Activated CD8-positive, alpha-beta memory T cell treated with anti-CD3 and anti-CD28 coated beads, Interleukin-2, amount 10 ng/mL, durations not matched to agents 7 days and 5 days (primary cell): ENCODE measurements at places on chromosomes 1 and 21. TPM values are rescaled to one million over a fixed set of nuclear protein-coding genes. Genes with fewer than 3 reads are reported as not detected.

The GBP7 gene
- 0.18 TPM for total RNA-seq

GRCh38 chr1:200081151-200081968 is 53.9 kb downstream of the NR5A2 start:
- no peak overlapping the region for H3K4me3 ChIP-seq
- H3K27ac ChIP-seq = no peak overlapping the region
- H3K4me1 ChIP-seq = no peaks in the 10 kb centered on the region
- DNase-seq = no peak

GRCh38 chr1:232302376-232303221 is 327.3 kb downstream of the SIPA1L2 start:
- no peak overlapping the region for H3K27ac ChIP-seq
- no peak overlapping the region for H3K4me3 ChIP-seq
- H3K4me1 ChIP-seq = no peaks in the 10 kb centered on the region
- H3K36me3 ChIP-seq = no peaks in the 10 kb centered on the region

The SLAMF6 gene
- total RNA-seq = 31.0 TPM

The NES gene
- total RNA-seq = not detected

The IFI44 gene
- 367 TPM for total RNA-seq

The HTR6 gene
- total RNA-seq = not detected

The PSMA5 gene
- total RNA-seq = 178 TPM

DNA sequence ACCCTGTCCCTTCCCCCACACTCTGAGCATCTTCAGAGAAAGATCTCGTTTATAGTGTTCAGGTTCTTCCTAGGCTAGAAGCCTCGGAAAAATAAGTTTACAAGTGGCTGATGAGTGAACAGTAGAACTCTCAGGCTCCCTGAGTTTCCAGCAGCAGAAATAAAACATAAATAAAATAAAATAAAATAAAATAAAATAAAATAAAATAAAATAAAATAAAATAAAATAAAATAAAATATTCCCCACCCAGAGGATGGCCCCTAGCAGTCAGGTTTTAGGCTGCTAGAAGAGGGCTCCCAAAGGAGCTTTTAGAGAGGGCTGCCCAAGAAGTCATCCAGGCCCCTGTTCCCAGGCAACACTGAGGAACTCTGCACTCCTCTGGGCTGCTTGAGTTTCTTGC is 55.1 kb downstream of the KCNC4 start:
- DNase-seq = no peak
- H3K4me3 ChIP-seq = no peak overlapping the region
- H3K4me1 ChIP-seq = no peaks in the 10 kb centered on the region
- H3K27me3 ChIP-seq = no peaks in the 10 kb centered on the region
- no peaks in the 10 kb centered on the region for H3K36me3 ChIP-seq

The OVAAL gene
- total RNA-seq = not detected

DNA sequence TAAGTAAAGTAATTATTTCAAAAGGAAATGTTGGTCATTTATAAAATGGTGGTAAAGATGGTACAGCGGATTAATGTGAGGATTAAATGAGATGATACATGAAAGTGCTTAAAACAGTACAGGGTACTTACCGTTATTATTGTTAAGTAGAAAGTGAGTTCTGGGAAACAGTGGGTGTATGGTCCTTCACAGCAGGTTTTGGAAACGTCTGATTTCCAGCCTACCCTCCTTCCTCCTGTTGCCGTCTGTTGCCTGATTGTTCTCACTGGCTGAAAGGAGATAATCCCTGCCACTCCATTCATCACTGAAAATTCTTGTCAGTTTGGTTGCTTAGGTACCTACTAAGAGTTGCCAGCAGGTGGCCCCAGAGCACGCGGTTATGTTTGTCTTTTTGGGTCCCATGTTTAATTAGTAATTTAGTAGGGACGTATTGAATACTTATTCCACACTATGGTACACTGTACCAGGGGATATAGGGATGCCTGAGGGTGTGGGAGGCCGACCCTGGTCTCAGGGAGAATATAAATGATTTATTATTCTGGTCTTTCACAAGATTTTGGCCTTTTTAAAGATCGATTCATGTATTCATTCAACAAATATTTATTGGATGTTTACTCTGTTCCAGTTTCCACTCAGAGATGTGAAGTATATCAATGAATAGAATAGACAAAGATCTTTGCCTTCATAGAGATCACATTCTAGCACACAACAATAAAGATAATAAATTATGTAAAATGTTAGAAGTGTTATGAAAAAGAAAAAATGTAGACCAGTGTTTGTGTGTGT is 30.8 kb upstream of the RPTN start:
- H3K4me3 ChIP-seq = peak overlapping the region; percentile 68
- H3K36me3 ChIP-seq = no peaks in the 10 kb centered on the region
- peaks cover 6% of the 10 kb centered on the region for H3K4me1 ChIP-seq
- H3K27ac ChIP-seq = no peak overlapping the region
- H3K27me3 ChIP-seq = peaks cover 14% of the 10 kb centered on the region
- DNase-seq = peak; percentile 81

The COA7 gene
- 16.1 TPM for total RNA-seq

The CXADR gene
- total RNA-seq = 0.16 TPM

GRCh38 chr1:225677350-225678124 is 24.6 kb upstream of the ENAH start:
- no peak overlapping the region for H3K4me3 ChIP-seq
- peaks cover 47% of the 10 kb centered on the region for H3K27me3 ChIP-seq
- DNase-seq = no peak
- no peaks in the 10 kb centered on the region for H3K36me3 ChIP-seq

The FCRLA gene
- total RNA-seq = not detected

The TSPEAR gene
- total RNA-seq = not detected

The MPZ gene
- 3.9 TPM for total RNA-seq

DNA sequence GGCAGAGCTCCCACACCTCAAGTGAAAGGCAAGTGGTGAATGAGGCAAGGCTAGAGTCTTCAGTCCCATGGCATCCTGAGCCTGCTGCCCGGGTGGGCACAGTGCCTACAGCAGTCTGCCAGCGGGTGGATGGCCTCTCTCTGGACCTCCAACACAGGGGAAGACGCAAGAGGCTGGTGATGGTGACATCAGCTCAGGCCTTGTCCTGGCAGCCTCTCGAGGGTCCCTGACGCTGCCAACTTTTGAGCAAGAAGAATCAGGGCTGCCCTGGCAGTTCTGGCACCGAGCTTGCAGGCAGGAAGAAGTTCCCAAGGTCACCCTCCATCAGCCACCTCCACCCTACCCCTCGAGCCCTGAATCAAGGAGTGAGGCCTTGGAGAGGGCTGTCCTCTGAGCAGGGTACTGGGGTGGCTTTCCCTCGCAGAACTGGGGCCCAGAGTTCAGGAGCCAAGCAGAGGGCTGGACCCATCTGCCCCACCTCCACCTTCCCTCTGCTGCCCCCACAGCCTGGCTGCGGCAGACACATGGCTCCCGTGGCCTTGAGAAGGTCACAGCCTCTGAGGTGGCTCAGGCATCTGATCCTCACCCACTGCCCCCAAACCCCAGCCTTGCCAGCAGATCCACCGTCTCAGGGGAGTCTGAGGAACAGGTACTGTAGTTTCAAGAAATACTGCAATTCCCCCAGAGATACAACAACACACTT is 5.8 kb downstream of the RAP1GAP start:
- H3K4me3 ChIP-seq = no peak overlapping the region
- DNase-seq = no peak
- H3K4me1 ChIP-seq = peaks cover 13% of the 10 kb centered on the region
- H3K36me3 ChIP-seq = no peaks in the 10 kb centered on the region
- peaks cover 40% of the 10 kb centered on the region for H3K27me3 ChIP-seq
- H3K27ac ChIP-seq = no peak overlapping the region

The CRYAA gene
- total RNA-seq = not detected

DNA sequence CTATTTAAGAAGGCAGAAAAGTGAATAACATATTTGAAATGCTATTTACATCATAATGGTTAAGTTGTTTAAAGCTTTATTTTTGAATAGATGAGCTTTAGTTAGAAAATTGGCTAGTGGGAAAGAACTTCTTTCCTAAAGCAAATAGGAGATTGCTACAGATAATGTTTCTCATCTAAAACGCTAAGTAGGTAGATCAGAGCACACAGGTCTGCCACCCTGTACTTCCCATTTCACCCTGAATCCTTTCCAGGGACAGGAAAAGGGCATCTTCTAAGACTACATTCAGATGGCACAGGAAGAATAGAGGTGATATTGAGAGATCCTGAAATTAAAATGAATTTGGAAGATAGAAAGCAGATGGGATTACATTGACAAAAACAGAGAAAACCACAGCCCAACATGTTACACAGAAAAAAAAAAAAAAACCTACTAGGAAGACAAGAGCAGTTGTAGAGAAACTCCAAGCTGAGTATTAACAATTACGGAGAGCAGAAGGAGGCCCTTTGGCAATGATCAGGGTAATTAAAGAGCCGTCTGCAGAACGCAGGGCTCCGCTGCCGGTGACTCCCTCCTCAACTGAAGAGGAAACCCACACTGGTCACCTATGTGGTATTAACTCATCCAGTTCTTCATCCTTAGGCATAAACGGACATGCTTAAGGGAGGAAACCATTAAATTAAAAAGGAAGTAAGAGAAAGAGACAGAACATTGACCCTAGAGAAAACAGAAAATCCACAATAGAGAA is 53.6 kb upstream of the MAP10 start:
- no peak for DNase-seq
- no peaks in the 10 kb centered on the region for H3K27me3 ChIP-seq
- no peak overlapping the region for H3K4me3 ChIP-seq
- no peak overlapping the region for H3K27ac ChIP-seq

- H3K27me3 ChIP-seq = peaks cover 10% of the 10 kb centered on the region
- H3K27ac ChIP-seq = no peak overlapping the region
- no peak overlapping the region for H3K4me3 ChIP-seq
- no peaks in the 10 kb centered on the region for H3K36me3 ChIP-seq
- H3K4me1 ChIP-seq = no peaks in the 10 kb centered on the region
These were observed 91.9 kb downstream of the PCBP3 start for GRCh38 chr21:45735259-45736000.

GRCh38 chr1:38605063-38605462 is 254.5 kb downstream of the RRAGC start:
- no peak overlapping the region for H3K4me3 ChIP-seq
- no peaks in the 10 kb centered on the region for H3K4me1 ChIP-seq
- H3K27ac ChIP-seq = no peak overlapping the region
- peaks cover 23% of the 10 kb centered on the region for H3K27me3 ChIP-seq

The KRTAP27-1 gene
- not detected for total RNA-seq

DNA sequence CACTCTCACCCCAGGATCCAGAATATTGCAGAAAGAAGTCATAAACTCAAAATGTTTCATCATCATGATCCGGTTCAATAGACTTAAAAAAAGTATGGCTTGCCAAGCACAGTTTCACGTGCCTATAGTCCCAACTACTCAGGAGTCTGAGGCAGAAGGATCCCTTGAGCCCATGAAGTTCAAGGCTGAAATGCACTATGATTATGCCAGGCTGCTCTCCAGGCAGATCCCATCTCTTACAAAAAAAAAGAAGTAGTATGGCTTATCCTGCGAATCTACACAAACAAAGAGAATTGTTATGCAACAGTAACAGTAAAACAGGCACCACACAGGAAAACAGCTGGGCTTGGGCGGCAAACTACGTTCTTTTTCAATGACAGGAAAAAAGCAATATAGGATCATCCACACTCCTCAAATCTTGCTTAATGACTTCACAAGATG is 76.2 kb downstream of the EIF4G3 start:
- no peaks in the 10 kb centered on the region for H3K27me3 ChIP-seq
- no peak overlapping the region for H3K4me3 ChIP-seq
- peaks cover 40% of the 10 kb centered on the region for H3K36me3 ChIP-seq
- peaks cover 6% of the 10 kb centered on the region for H3K4me1 ChIP-seq

The CACNA1S gene
- total RNA-seq = not detected

The OR2AK2 gene
- total RNA-seq = not detected

DNA sequence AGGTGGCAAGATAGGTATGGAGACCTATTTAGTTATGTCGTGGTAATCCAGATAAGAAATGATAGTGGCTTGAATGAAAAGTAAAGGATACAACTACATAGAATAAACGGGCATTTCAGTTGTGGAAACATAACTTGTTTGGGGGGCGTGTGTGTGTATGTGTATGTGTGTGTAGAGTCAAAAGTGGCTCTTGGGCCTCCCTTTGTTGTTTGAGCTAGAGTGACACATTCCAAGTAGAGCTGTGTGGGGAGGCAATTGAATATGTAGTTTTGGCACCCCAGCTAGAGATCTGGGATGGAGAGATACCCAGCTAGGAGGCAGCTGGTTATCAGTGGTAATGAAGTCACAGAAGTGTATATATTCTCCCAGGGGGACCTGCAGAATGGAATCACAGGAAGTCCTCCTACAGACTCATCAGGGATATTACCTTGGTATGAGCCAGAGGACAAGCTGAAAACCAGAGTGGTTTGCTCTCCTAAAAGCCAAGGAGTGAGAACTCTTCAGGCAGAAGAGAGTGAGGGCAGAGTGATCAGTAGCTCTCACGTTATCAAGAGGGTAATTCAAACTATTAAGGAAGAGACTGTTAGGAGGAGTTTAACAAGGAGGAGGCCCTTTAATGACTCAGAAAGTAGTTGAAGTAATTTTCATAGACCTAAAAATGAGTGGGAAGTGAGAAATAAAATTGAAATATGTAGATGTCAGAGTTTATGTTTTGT is 5.1 kb downstream of the CR1L start:
- no peaks in the 10 kb centered on the region for H3K36me3 ChIP-seq
- peaks cover 24% of the 10 kb centered on the region for H3K27me3 ChIP-seq
- no peak overlapping the region for H3K4me3 ChIP-seq
- no peak for DNase-seq

DNA sequence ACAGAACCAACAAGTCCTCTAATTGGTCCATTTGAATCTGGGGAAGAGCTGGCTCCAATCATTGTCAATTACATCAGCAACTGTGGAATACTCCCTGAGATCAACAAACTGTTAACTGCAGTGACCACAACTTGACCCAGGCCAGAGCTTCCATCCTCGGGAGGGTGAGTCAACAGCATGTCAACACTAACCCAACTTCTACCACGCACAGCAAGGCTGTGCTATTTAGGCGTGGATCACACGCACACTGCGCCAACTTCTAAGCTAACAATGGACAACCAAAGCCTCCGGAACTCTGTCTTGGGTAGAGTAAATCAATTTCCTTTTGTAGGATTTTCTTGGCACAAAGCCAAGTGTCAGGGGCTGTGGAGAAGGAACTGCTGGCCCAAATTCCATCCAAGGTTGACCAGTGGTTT is 30.4 kb downstream of the APP start:
- DNase-seq = no peak
- H3K36me3 ChIP-seq = no peaks in the 10 kb centered on the region
- H3K27ac ChIP-seq = no peak overlapping the region
- peaks cover 6% of the 10 kb centered on the region for H3K4me1 ChIP-seq
- no peak overlapping the region for H3K4me3 ChIP-seq

The RNU1-1 gene
- total RNA-seq = 922 TPM

The C4BPA gene
- total RNA-seq = not detected

DNA sequence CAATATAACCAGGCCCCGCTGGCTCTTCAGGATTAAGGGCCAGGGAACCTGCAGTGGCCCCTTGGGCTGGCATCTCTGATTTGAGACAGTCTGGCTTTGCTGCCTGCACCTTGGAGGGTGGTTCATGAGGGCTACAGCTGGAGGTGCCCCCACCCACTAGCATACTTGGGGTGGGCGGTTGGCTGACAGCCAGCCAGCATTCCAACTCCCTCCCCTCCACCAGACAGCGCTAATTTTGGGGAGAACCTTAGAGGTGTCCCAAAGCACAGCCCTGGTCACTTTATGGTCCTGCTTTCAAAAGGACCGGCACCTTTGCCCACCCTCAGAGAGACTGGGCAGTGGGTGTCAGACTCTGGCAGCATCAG is 180.7 kb upstream of the VAMP3 start:
- H3K27me3 ChIP-seq = no peaks in the 10 kb centered on the region
- no peaks in the 10 kb centered on the region for H3K36me3 ChIP-seq
- H3K4me3 ChIP-seq = no peak overlapping the region
- DNase-seq = no peak
- H3K27ac ChIP-seq = no peak overlapping the region

The SYNC gene
- not detected for total RNA-seq
